ENCODE measurements at places on chromosomes 12 and 14.

DNA sequence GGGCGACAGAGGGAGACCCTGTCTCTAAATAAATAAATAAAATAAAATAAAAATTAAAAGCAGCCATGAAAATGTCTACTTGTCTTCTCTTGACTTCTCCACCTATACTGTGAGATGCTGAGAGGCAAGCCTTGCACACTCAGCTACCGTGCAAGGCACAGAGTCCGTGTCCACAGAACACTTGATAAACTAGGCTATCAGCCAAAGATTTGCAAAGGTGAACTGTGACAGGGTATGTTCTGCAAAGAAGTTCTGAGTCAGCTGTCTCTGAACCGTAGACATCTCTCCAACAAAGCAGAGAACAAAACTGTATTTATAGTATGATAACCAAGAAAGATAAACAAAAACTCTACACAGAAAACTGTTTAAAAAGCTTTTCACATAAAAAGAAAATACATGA lies 35.5 kb downstream of the STXBP6 start:
- no peak for DNase-seq

GRCh38 chr14:28571636-28572035 lies 195.0 kb upstream of the FOXG1 start:
- no peak for DNase-seq

- DNase-seq, result no peak
These were observed 37.7 kb downstream of the RIN3 start for GRCh38 chr14:92551044-92551841.

GRCh38 chr12:132561427-132562156 lies 48.8 kb downstream of the LRCOL1 start:
- DNase-seq, result no peak

- no peak for DNase-seq
These were observed 35.5 kb downstream of the TCTN1 start for GRCh38 chr12:110649341-110649847.

GRCh38 chr12:132610051-132610759 lies at the start of gene LRCOL1:
LRCOL1 (minus strand) TSS chr12:132610582; CDS start chr12:132606251, 4,331 bp downstream.
- DNase-seq, result no peak

GRCh38 chr14:59022144-59022543 lies 166.3 kb upstream of the DAAM1 start:
- no peak for DNase-seq

GRCh38 chr14:50605766-50606165 lies 45.8 kb downstream of the ATL1 start:
- no peak for DNase-seq

GRCh38 chr14:104637546-104638003 lies 33.0 kb upstream of the TMEM179 start:
- no peak for DNase-seq

DNA sequence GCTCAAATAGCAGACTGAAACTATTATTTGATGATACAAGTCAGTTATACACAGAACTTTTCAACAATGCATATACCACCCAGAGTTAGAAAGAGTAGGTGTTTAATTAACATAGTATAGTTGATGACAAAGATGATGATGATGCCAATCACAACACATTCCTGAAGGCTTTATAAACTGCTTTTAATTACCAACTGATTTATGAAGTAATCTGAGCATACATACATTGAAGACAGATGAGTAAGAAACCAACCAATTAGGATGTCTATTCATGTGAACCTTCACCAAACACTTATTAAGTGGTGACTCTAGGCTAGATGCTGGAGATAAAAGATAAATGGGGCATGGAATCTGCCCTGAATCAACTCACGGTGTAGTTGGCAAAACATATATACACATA lies 600.9 kb upstream of the FLRT2 start:
- no peak for DNase-seq

- DNase-seq, result no peak
These were observed 31.7 kb upstream of the NINJ2 start for GRCh38 chr12:694734-695503.

All from activated effector memory CD4-positive, alpha-beta T cell treated with Interleukin-2 at 50 U/mL for 16 hours (primary cell).